Brain pericyte (primary cell): ENCODE measurements at places on chromosomes 6 and 20.

GRCh38 chr6:43613721-43614395 is 15.2 kb downstream of the GTPBP2 start:
- DNase-seq = no peak

GRCh38 chr6:149026530-149026942 is 279.7 kb downstream of the UST start:
- DNase-seq = peak; percentile 74

- no peak for DNase-seq
Observed at GRCh38 chr6:74755778-74756177, 450.1 kb downstream of the COL12A1 start.

- DNase-seq = no peak
Observed at GRCh38 chr20:63325021-63325471, 32.1 kb downstream of the COL20A1 start.

DNA sequence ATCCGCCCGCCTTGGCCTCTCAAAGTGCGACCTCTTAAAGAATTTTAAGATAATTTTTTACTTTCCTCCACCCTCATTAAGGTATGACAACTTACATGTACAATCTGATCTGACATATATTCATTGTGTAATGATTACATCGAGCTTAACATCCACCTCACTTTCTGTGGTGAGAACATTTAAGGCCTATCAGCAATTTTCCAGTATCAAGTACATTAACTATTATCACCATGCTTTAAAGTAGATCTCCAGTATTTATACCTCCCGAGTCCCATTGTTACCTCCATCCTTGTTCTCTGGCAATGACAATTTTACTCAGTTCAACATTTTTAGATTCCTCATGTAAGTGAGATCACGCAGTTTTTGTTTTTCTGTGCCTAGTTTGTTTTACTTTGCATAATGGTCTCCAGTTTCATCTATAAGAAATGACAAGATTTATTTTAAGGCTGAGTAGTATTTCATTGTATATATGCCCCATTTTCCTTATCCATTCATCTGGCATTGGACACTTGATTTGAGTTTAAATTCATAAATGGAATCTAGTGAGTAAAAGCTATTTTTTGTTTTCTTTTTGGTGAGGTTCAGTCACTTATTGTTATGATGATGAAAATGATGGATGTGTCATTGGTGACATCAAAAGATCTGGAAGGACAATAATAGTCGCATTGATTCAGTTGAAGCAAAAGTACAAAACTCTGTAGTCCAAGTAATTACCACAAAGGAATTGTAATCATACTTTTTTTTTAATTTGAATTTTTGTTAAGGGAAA is 87.0 kb downstream of the OR2B2 start:
- DNase-seq = no peak

GRCh38 chr20:36835453-36836198 is 40.3 kb upstream of the TLDC2 start:
- DNase-seq = peak; percentile 80

DNA sequence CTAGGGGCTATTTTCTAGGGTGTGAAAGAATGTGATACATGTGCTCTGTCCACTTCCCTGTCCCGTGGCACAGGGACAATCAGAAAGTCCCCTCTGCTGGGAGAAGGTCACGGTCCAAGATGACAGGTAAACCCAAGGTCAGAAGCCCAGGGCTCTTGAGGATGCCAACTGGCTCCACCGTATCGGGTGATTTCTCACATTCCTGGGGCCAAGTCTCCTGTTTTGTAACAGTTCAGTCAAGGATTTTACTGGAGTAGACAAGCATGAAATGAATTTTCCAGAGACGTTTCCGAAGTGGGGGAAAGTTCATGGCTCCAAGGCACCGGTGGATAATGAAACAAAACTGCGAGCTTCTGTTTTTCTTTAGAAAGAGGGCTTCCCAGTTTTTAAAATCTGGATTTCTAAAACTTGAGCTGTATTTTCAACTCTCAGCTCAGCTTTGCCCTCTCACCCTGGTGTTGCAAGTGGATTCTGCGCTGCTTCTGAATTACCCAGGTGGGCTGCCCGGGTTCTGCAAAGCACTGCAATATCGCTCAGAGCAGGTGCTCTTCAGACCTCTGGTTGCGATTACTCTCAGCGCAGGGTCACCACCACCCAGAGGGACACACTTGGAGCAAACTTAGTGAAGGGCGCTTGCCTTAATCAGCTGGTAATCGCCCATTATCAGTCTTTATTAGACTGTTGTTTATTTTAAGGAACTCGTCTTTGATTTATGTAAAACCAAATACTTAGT is 64.4 kb upstream of the TMEM170B start:
- no peak for DNase-seq

GRCh38 chr6:118319894-118320649 is 228.0 kb upstream of the PLN start:
- DNase-seq = no peak

GRCh38 chr20:60300374-60300773 is 342.2 kb downstream of the CDH26 start:
- no peak for DNase-seq

DNA sequence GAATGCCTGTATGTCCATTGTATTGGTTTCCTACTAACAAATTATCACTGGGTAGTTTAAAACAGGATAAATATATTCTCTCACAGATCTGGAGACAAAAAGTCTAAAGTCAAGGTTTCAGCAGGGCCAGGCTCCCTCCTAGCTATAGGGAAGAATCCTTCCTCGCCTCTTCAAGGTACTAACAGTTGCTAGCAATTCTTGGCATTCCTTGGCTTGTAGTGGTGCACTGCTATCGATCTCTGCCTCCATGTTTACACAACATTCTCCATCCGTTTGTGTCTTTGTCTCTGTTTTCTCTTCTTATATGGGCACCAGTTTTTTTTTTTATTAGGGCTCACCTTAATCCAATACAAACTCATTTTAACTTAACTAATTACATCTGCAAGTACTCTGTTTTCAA is 48.9 kb downstream of the OR2B6 start:
- no peak for DNase-seq

DNA sequence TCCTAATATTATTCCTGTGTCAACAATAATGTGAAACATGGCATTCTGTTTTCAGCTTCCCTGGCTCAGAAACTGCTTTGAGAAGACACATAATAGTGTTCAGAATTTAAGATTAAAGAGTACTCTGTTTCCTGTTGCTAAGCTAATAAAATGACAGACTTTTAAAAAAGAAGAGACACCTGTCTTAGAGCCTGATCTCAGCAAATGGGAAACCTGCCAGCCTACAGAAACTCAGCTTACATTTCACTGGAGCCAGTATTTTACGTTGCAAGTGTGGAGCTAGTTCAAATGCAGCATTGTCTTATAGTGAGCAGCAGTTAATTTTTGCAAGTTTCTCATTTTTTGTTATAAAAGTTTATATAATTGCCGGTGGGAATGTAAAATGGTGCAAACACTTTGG is 28.8 kb downstream of the KIZ start:
- no peak for DNase-seq

DNA sequence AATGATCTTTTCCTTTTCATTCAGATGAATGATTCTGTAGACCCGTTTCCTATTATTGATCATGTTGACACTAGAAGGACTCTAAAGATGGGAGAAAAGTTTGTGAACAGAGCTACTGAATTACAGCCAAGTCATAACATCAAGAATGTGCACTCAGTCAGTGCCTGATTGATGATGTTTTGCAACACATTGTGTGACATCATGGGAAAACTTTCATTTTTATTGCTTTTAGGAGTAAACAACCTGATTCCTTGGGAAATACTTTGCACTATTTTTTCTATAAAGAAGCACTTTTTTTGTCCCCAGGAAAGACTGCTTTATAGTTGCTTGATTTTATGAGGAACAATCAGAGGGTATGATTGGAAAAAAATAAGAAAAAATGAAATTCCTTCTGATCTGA is 383.8 kb upstream of the JAG1 start:
- DNase-seq = no peak

GRCh38 chr20:21336455-21337151 is 33.5 kb downstream of the XRN2 start:
- no peak for DNase-seq

DNA sequence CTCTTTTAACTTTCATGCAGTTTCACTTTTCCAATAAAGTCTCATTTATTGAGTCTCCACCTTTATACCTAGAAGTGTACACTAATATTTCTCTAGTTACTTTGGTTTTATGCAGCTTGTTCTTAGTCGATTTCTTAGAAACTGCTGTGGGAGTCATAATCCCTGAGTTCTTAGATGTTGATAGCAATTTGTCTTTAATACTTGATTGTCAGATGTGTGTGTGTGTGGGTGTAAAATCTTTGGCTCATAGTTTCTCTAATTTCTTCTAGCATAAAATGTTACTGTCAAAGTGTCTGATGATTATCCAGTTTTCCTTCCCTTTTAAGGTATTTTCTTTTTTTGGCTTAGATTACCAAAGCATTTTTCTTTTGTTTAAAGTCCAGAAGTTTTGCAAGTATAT is 473.8 kb upstream of the PTCHD4 start:
- no peak for DNase-seq

DNA sequence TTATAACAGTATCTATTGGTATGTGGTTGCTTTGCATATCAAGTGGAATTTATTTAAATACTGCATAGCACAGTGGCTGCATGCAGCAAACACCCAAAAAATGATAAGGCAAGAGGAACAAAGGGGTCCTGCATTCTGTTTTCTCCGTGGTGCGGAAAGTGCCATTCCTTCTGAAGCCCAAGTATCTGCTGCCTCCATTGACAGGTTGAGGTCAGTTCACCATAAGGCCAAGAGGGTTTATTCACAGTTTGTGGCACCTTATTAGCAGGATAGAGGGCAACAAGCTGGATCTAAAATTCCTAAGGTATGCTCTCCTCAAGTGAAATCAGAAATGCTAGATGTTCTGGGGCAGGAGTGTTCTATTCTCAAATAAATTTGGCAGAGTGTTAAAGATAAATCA is 9.3 kb downstream of the CARMIL1 start:
- no peak for DNase-seq

DNA sequence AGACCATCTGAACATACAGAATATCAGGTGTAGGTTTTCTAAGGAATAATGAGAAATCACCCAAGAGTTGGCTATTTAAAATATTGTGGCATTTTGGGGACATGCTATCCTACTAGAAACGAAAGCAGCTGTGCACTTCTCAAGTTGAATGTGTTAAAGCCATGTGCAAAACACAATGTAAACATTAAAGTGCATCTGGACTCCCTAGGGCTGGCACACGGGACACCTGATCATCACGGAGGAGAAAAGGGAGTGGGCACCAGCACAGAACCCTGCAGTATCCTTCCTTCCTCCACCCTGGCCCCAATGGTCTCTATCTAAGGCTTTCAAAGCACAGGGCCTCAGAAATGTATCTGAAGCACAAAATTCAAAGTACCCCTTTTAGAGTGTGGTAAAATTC is 94.3 kb downstream of the INSM1 start:
- no peak for DNase-seq

DNA sequence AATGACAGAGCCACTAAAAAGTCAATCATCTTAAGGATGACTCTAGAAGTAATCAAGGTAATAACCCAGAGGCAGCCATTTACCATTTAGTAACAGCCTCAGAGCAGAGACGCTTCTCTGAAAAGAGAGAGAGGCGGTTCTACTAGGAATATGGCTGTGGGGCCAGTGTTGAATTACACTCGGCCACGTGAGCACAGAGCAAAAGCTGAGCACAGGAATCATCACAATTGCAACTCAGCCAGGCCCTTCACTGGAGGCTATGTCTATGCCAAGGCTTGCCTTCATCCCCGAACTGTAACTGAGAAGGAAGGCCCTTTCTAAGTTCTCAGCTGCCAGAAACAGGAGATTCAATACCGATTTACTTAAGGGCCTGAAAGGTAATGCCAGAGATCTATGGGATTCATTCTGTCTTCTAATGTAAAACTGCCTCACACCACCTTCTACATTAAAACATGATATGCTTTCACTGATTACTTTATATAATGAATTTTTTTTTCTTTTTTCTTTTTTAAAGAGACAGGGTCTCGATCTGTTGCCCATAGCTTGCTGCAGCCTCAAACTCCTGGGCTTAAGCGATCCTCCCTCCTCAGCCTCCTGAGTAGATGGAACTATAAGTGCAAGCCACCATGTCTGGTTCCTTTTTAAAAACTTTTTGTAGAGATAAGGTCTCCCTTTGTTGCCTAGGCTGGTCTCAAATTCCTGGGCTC is 67.6 kb downstream of the NUDT3 start:
- DNase-seq = no peak

DNA sequence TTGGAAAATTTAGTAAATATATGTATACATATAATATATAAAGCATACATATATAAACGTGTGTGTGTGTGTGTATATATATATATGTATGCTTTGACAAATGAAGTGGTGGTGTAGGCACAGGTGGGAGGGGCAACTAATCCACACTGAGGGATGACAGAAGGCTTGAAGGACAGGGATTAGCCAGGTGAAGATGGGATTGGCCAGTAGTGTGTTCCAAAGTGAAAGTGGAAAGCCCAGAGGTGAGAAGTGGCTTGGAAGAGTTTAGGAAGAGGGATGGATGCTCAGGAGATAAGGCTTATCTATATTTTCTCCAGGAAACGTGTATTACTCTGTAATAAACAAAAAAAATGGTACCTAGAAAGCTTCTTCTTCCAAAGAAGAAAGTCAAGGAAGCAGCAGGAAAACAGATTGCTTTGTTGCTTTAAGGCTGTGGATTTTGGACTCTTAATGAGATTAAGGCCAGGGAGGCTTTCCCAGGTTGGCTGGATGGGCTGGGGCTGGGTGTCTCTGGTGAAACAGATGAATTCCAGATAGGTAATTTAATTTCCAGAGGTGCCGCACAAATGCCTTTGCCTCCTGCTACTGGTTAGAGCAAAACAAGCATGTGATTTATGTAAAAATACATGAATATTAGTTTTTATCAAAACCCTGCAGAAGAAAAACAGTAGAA is 63.9 kb downstream of the JARID2 start:
- no peak for DNase-seq

GRCh38 chr6:156880913-156881312 is 103.7 kb downstream of the ARID1B start:
- DNase-seq = no peak

DNA sequence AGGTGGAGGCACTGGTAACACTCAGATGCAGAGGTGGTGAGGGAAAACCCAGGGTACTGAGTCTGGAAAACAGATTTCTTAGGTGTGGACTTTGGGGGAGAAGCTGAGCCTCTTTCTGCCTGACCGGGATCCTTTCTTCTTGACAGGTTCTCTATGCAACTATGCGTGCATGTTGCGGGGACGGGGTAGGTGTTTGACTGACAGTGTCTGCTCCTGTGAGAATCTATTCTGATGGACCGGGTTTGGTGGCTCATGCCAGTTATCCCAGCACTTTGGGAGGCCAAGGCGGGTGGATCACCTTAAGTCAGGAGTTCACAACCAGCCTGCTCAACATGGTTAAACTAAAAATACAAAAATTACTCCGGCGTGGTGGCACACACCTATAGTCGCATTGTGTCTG is 27.9 kb upstream of the ID1 start:
- no peak for DNase-seq
